ENCODE measurements at places on chromosomes 6 and 20.

DNA sequence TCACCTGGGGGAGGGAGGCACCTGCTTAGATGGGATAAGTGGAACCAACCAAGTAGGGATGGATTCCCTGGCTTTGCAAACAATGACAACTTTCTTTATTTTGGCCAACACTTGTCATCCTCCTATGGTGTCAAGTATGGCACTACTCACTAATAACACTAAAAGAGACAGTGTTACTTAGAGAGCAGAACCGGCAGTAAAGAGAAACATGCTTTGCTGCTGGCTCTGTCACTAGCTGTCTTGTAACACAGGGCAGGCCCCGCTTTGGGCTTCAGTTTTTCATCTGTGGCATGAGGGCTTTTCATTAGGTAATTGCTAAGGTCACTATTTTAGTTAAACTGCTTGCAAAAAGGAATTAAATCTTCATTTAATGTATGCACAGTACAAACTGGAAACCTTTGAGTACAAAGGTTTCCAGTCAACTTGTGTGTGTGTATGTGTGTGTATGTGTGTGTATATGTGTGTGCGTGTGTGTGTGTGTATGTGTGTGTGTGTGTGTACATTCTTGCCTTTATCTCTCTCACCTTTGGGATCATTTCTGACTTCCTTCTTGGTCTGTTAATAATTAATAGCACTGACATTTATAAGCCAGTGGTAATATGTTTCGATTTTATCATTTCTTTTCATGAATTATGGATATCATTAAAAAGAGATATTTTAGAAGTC lies 64.7 kb downstream of the BTBD3 start:
- DNase-seq = no peak

- no peak for DNase-seq
Observed at GRCh38 chr6:146601352-146601751, 2.6 kb downstream of the ADGB start.

DNA sequence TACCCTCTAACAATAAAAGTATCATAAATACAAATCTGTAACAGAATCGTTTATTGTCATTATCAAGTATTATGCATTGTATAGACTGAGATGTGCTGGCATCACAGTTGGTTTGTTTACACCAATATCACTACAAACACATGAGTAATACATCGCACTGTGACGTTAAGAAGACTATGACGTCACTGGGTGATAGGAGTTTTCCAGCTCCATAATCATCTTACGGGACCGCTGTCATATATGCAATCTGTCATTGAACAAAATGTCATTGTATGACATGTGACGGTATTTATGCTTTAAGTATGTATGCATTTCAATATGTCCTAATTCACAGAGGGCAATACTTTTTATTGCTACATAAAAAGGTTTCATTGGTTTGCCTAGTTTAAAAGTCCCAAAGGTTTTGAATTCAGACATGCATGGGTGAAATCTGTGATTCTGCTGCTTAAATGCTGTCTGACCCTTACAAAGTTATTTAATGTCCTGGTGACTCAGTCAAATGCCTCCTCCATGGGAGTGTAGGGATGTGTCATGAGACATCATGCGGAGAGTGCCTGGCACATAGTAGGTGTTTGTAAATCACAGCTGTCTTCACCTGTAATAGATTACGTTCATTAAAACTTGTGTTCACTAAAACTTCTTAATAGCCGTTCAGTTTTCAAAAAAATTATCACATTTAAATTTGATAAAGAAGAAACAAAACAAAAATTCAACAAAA lies 160.7 kb upstream of the PDE10A start:
- DNase-seq = no peak

- DNase-seq = no peak
Observed at GRCh38 chr20:32248043-32248442, 29.4 kb upstream of the KIF3B start.

DNA sequence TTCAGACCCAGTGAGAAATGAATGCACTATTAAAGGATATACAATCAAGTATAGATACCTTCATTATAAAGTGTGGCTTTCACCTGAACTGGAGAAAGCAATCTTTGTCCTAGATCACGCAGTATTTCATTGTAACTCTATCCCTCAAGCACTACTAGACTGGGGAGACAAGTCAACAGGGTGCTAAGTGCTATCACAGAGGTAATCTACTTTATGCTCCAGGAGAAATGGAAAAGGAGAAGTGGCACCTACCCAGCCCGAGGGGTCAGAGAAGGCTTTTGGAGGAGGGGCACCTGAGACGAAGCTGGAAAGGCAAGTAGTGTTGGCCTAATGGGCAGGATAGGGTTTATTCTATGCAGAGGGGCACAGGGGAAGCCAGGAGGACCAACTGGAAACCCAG lies 17.1 kb downstream of the ZHX3 start:
- DNase-seq = no peak

GRCh38 chr20:13243826-13244376 lies 22.8 kb downstream of the ISM1 start:
- no peak for DNase-seq

DNA sequence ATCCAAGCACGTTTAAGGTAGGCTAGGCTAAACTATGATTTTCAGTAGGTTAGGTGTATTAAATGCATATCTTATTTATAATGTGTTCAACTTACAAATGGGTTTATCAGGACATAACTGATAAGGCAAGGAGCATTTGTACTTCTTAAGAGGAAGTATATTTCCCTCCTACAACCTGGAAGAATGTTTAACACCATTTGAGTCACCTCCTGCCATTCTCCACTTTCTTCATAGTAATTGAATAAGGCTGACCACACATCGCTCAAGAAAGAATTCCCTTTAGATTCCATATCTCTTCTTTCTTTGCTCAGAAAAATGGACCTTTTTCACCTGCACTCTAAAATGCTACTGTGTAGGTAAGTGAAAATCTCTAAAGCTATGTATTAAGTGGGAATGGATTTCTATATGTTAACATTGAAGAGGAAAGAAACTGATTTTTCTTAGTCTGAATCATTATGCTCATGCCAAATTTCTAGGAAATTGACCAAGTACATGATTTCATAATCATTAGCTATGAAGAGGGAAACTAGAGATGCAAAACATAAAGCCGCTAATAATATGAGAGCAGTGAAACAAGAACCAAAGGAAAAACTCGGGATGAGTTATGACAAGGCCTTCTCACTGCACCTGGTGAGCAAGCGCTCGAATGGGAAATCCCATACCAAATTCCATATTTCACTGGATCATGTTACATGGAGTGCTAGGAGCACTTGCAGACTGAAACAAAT lies 210.4 kb downstream of the ALDH8A1 start:
- no peak for DNase-seq

DNA sequence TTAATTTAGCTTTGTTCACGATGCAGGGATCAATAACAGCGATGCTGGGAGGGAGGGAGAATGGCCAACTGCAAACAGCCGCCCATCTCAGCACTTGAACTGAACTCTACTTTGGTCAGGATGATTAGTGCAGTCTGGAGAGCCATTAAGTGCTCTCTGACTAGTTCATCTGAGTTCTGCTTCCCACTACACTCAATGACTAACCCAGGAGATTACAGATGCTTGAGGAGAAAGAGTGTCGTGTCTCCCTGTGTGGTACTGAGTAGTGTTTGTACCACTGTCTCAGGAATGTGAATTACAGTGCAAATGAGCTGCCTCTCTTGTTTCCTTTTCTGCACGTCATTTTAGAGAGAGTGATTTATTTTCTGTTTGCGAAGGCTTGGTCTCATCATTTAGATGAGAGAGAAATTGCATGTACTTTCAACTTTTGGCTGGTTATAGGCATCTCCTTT lies 23.5 kb downstream of the CARMIL1 start:
- no peak for DNase-seq

GRCh38 chr6:118252474-118252873 lies 295.6 kb upstream of the PLN start:
- no peak for DNase-seq

- DNase-seq = no peak
Observed at GRCh38 chr6:135395136-135395535, 102.4 kb downstream of the AHI1 start.

- no peak for DNase-seq
Observed at GRCh38 chr6:113971741-113972140, 793 bp upstream of the HDAC2 start.

DNA sequence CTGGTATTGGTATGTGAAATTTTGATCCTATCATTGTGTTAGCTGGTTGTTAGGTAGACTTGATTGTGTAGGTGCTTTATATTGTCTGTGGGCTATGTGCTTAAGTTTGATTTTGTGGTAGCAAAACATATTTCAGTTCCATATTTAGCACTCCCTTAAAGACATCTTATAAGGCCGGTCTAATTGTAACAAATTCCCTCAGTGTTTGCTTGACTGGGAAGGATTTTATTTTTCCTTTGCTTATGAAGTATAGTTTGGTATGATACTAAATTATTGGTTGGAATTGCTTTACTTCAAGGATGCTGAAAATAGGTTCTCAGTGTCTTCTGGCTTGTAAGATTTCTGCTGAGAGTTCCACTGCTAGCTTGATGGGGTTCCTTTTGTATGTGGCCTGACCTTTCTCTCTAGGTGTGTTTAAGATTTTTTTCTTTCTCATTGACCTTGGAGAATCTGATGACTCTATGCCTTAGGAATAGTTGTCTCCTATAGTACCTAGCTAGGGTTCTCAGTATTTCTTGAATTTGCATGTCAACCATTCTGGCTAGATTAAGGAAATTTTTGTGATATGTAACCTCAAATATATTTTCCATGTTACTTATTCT lies 20.1 kb downstream of the CENPW start:
- DNase-seq = no peak

DNA sequence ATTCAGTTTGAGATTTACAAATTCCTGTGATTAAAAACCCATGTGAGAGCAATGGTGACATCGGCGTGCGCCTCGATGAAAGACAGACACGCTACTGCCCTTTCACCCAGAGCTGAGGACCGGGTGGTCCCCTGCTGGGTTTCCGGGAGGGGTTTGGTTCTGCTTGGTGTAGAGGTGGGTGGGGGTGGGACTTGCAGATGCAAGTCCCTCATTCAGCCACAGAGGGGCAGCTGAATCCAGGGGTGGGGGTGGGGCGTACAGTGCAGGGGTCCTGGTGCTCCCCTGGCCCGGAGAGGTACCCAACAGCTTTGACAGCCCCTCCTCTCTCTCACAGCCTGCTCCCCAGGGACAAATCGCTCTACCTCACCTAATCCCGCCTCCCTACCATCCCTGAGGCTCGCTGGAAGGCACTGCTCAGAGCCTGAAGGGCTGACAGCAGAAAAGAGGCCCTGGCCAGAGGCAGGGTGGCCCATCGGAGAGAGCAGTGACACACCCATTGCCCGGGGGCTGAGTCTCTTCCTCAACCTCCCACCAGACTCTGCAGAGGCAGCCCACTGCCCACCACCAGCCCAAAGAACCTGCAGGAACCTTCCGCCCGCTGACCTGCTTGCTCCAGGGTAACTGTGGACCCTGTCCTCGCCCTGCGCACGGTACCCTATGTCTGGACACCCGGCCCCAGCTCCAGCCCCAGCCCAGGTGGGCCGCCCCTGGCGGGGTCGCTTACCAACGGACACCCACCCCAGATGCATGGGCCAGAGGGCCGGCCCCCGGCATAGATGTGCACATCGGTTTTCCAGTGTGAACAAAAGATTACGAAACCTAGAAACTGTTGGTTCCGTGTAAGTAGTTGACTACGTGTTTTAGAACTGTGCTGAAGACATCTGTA lies 118.4 kb downstream of the JPH2 start:
- no peak for DNase-seq

- no peak for DNase-seq
Observed at GRCh38 chr6:31814677-31815024, 432 bp downstream of the HSPA1L start.

DNA sequence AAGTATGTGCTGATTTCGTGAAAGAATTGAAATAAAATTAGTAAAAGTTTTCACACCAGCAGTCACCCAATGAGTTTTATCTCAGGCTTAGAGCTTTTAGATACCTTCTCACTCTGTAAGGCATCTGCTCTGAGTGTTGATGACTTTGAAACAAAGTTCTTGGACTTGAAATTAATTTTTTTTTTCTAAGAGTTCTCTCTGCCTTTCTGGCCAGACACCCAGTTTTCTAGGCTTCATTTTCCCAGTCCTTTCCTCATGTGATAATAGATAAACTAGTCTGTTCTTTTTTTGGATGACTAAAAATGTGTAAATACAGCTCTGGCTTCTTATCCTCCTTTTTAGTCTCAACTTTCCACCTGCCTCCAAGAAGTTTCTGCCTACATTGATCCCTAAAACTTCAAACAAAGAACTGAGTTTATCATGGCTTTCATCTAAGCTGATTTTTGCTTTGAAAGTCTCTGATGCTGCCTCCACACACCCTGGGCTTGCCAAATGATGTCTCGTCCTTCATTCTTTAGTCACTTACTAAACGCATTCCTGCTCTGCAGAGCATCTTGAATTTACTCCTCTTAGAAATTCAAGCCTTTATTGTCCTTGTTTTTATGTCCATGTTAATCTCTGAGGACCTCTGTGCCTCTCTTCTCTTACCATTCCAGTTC lies 32.7 kb downstream of the SLX4IP start:
- DNase-seq = no peak

DNA sequence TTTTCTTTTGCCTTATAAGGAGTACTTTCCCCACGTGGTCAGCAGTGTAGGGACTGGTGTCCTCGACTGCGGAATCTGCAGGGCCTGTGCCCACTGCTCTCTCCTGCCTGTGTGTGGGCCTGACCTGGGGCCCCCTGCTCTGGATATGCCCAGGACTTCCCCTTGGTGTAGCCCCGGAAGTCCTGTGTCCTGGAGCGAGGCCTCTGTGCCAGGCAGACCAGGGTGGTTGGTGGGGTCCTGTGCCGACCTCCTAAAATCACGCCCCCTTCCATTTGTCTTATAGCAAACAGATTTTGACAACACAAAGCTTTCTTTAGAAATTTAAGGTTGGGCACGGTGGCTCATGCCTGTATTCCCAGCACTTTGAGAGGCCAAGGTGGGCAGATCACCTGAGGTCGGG lies 64.2 kb downstream of the DLL1 start:
- no peak for DNase-seq

DNA sequence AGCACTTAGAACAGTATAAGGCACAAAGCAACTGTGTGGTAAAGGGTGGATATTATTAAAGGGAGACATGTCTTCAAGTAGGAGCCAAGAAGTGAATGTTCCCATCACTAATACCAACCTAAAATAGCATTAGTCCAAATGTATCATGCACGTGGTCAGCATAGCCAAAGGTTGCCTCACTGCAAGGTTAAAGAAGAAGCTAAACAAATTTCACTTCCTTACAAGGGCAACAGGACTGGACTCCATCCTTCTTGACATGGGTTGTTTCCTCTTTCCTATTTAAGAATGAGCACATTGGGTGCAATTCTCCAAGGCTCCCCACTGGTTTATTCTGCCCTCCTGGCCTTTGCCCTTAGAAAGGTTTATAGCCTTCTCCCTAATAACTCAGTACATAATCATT lies 186.7 kb downstream of the PHACTR1 start:
- DNase-seq = no peak

GRCh38 chr20:18005990-18006364 lies 37.2 kb downstream of the MGME1 start:
- DNase-seq = no peak

DNA sequence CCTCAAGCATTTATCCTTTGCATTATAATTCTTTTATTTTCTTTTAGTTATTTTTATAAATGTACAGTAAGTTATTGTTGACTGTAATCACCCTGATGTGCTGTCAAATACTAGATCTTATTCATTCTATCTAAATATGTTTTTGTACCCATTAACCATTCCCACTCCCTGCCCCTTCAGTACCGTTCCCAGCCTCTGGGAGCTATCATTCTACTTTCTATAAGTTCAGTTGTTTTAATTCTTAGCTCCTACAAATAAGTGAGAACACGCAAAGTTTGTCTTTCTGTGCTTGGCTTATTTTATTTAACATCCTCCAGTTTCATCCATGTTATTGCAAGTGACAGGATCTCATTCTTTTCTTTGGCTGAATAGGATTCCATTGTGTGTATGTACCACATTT lies 12.5 kb upstream of the ERVFRD-1 start:
- DNase-seq = no peak
